ENCODE measurements at places on chromosomes 1 and 21. TPM values are rescaled to one million over a fixed set of nuclear protein-coding genes. Genes with fewer than 3 reads are reported as not detected.
A peak's percentile ranks its signal among the peaks of the same experiment; 100 is the strongest.

GRCh38 chr1:54792686-54793282 lies 8.3 kb downstream of the TTC22 start:
- peak; percentile 23 for DNase-seq
- no peaks in the 10 kb centered on the region for H3K27me3 ChIP-seq
- no peak overlapping the region for H3K27ac ChIP-seq
- no peaks in the 10 kb centered on the region for H3K36me3 ChIP-seq

- H3K27me3 ChIP-seq, result no peaks in the 10 kb centered on the region
- H3K36me3 ChIP-seq, result no peaks in the 10 kb centered on the region
- H3K4me3 ChIP-seq, result no peak overlapping the region
Measured at GRCh38 chr21:16125274-16125673, 395.5 kb downstream of the USP25 start.

DNA sequence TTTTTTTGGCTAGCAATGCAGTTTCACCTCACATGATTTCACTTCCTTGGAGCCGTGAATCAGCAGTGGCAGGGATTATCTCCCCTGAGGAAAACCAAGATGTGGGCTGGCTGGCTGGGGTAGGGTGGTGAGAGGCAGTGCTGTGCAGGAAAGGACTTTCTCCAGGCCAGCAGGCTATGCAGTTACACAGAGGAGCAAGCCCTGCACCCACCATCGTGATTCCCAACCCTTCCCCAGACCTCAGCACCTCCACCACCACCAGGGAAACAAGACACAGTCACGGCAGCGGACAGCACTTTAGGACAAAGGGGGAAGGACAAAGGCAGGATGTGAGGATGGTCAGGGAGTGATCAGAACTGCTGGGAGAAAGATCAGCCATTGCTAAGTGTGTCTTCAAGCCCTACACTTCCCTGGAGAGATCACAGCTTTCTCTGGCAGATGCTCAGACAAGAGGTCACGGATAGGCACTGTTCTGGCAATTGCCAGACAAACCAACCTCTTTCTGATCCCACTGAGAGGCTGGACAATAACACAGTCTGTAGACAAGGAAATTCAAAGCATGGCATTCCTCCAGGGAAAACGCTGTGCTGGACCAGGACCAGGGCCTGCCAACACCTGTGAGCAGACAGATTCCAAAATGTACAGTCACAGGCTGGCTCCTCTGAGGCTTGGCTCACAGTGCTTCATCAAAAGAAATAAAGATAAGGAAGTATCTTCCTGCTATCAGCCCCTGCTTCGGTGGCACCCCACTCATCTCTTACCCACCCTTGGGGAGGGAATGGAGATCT lies 509.4 kb downstream of the SMYD3 start:
- no peak overlapping the region for H3K27ac ChIP-seq
- H3K27me3 ChIP-seq, result no peaks in the 10 kb centered on the region
- no peaks in the 10 kb centered on the region for H3K36me3 ChIP-seq
- DNase-seq, result no peak
- H3K4me1 ChIP-seq, result no peaks in the 10 kb centered on the region

DNA sequence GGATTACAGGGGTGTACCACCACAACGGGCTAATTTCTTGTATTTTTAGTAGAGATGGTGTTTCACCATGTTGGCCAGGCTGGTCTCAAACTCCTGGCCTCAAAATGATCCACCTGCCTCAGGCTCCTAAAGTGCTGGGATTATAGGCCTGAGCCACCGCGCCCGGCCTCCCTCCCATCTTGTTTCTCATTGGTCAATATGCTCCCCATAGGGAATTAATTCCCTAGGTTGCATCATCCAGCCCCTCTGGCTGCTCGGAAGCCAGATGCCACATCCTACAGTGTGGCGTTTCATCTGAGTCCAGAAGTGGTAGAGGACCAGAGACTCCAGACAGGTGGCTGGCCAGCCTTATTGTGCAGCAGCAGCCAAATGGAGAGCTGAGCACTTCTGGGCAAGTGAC lies 11.5 kb upstream of the VASH2 start:
- no peaks in the 10 kb centered on the region for H3K27me3 ChIP-seq
- no peaks in the 10 kb centered on the region for H3K4me1 ChIP-seq
- H3K4me3 ChIP-seq, result no peak overlapping the region
- DNase-seq, result no peak

DNA sequence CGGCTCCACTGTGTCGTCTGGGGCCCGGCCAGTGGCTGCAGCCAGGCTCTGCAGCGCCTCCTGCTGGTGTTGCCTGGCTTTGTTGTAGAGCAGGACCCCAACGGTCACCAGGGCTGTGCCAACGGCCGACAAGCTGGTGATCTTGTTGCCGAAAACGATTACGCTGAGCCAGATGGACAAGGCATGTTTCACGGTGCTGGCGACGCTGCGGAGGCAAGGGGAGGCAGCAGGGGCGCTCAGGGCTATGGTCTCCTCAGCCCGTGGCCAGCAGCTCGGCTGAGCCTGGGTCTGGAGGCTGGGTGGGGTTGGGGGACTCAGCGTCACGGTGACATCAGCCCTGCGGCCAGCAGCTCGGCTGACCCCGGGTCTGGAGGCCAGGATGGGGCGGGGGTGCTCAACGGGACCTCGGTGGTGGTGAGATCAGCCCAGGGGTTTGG lies 7.0 kb upstream of the CDK11B start:
- H3K27me3 ChIP-seq, result no peaks in the 10 kb centered on the region
- H3K4me1 ChIP-seq, result peaks cover 3% of the 10 kb centered on the region
- no peak overlapping the region for H3K27ac ChIP-seq
- H3K36me3 ChIP-seq, result peaks cover 54% of the 10 kb centered on the region
- DNase-seq, result peak; percentile 55
- H3K4me3 ChIP-seq, result no peak overlapping the region

GRCh38 chr1:214419650-214420049 lies 131.8 kb downstream of the PTPN14 start:
- no peaks in the 10 kb centered on the region for H3K27me3 ChIP-seq
- DNase-seq, result no peak
- no peak overlapping the region for H3K4me3 ChIP-seq
- H3K36me3 ChIP-seq, result no peaks in the 10 kb centered on the region
- no peak overlapping the region for H3K27ac ChIP-seq

GRCh38 chr1:210250665-210250997 lies 18.0 kb downstream of the SERTAD4 start:
- no peak for DNase-seq
- H3K27ac ChIP-seq, result no peak overlapping the region
- H3K4me3 ChIP-seq, result peak overlapping the region; percentile 58
- no peaks in the 10 kb centered on the region for H3K36me3 ChIP-seq

DNA sequence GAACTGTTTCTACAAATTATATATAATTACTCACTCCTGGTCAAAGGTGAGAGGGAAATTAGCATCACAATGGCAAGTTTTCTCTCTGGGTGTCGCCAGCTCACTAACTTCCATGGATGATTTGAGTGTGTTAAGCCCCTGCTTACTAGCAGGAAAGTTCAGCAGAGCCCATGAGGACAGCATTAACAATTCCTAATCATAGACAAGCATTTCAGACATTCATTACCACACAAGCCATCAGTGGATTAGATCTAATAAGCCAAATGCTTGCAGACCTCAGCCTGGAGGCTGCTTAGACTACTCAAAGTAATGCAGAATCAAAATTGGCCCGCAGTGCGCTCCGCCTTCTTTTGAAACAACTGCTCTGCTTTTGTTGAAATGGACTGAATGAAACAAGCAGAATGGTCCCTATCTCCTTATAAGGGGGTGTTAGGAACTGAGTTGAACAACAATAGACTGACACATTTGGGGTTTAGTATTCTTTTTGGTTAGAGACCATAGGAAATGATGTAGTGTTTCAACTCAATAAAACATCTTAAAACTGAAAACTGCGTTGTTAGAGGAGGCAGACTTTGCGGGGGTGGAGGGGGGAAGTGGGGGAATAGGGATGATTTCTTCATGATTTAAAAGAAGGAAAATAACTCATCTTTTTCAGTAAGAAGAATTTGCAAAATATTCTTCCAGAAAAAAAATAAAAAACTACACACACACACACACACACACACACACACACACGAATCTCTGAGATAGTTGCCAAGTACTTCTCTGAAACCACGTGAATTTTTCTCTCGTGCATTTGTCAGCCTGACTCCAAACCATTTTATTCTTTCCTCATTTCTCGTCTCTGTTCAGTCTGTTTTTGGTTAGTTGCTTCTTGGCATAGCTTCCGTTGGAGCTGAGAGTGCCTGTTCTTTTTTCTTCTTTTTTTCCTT lies 54.6 kb downstream of the GORAB start:
- H3K27me3 ChIP-seq, result no peaks in the 10 kb centered on the region
- H3K4me1 ChIP-seq, result peaks cover 7% of the 10 kb centered on the region
- no peaks in the 10 kb centered on the region for H3K36me3 ChIP-seq
- no peak for DNase-seq

DNA sequence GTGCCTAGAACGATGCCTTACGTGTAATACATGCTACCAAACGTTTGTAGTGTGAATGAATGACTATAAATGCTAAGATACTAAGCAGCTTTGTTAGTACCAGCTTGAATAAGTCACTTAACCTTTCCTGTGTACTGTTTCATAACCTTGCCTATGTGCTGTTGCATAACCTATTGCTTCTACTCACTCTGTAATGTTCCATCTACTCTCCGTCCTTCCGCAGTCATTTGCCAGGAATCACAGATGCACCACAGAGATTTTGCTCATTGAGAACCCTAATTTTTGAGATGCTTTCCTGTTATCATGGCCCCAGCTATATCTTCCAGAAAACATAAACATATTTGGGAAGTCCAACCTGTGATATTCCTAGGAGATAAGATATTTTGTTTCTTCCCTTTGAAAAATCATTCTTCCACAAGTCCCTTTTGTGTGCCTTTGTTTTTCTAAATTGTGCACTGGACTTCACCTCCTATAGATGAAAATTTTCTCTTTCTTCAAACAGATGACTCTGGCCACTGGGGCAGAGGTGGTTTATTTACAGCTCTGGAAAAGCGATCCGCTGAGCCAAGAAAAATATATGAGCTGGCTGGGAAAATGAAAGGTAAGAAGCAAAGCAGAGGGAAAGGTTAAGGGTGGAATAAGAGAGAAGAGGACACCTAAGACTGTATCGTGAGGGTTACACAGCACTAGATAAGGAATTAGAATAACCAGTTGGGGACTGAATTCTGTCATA lies 44.8 kb downstream of the CHD1L start:
- no peaks in the 10 kb centered on the region for H3K27me3 ChIP-seq
- H3K27ac ChIP-seq, result no peak overlapping the region
- no peak overlapping the region for H3K4me3 ChIP-seq
- no peak for DNase-seq
- H3K36me3 ChIP-seq, result peaks cover 100% of the 10 kb centered on the region

ASTN1 gene
- 0.41 TPM for total RNA-seq

DNA sequence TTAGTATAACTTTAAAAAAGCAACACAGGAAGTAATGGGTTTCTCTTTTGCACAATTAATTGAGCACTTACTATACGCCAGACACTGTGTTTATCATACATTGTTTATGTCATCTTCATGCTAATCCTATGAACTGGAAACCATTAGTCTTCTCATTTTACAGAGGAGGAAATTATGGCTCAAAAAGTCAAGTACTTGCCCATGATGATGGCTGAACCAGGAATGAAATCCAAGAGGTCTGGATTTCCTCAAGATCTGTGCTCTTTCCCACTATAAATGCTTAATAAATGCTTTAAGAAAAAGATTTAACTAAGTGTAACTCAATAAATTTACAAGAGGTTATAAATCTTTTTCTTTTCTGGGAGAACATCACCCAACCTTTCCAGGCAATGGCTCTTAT lies 303.7 kb upstream of the RRP15 start:
- no peak for DNase-seq
- no peaks in the 10 kb centered on the region for H3K36me3 ChIP-seq
- H3K27ac ChIP-seq, result no peak overlapping the region
- H3K4me3 ChIP-seq, result no peak overlapping the region

IKBKE gene
- 12.5 TPM for total RNA-seq

- H3K36me3 ChIP-seq, result peaks cover 36% of the 10 kb centered on the region
- H3K4me3 ChIP-seq, result no peak overlapping the region
- peaks cover 1% of the 10 kb centered on the region for H3K4me1 ChIP-seq
Measured at GRCh38 chr1:183144752-183145151, 41.3 kb upstream of the LAMC2 start.

DNA sequence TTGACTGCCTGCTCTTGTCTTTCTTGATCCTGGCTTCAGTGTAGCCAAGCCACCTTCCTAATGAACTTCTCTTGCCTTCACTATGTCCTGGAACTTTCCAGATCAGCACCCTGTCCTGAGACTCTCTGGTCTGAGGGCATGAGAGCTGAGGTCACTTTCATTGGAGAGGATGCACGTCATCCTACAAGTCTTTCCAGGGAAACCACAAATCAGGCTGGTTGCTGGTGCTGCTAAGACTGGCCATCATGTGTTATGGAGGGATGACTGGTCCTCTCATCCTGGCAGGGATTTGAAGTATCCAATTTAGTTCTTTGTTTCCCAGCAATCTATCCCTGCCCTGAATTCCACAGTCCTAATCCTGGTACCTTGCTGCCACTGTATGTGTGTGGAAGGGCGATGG lies 228.6 kb downstream of the GPATCH2 start:
- no peaks in the 10 kb centered on the region for H3K36me3 ChIP-seq
- DNase-seq, result no peak
- H3K4me1 ChIP-seq, result no peaks in the 10 kb centered on the region
- H3K27me3 ChIP-seq, result no peaks in the 10 kb centered on the region
- H3K4me3 ChIP-seq, result no peak overlapping the region
